ENCODE measurements at places on chromosomes 3 and 15.

DNA sequence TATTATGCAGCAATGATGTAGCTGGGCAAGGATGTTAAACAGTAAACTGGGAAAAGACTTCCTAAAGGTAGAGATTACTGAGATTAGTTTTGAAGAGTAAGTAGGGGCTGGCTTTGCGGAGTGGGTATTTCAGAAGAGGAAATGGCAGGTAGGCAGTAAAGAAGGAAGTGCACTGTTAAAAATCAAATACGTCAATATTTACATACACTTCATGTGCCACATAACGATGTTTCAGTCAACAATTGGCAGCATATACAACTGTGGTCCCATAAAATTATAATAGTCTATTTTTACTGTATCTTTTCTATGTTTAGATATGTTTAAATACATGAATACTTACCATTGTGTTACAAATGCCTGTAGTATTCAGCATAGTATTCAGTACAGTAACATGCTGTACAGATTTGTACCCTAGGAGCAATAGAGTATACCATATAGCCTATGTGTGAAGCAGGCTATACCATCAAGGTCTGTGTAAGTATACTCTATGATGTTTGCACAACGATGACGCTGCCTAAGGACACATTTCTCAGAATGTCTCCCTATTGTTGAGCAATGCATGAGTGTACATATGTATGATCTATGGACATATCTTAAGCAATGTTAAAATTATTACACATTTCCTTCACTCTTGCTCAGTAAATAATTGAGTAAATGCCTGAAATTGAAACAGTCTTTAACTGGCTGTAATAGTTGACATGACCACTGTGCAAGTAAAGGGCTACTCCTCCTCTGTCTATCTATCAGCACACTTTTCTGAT lies 196.7 kb downstream of the ISL2 start:
- peak; percentile 4 for DNase-seq

- peak; percentile 77 for DNase-seq
Observed at GRCh38 chr3:42014921-42015533, 53.1 kb upstream of the ULK4 start.

- DNase-seq = no peak
Observed at GRCh38 chr3:172378439-172378838, 69.8 kb downstream of the GHSR start.

GRCh38 chr3:46539443-46540005 lies 26.6 kb downstream of the LRRC2 start:
- DNase-seq = no peak

DNA sequence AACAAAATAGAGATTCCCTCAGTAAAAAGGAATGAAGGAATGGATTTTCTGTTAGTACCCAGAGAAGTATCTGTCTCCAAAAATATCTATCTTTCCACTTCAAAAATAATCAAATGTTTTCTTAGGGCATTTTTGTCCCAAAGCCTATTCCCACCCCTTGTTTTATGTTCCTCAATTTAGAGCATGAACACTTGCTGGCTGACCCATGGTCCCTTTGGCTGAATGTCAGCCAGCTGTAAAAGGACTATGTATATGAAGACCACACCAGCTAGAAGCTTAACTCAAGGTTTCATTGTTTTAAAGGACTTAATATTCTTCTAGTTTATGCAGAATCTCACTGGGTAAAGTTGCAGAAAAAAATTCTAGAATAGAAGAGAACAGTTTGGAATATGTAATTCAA lies 931.2 kb downstream of the MCTP2 start:
- DNase-seq = no peak

GRCh38 chr3:42492508-42493080 lies 9.8 kb upstream of the VIPR1 start:
- no peak for DNase-seq

DNA sequence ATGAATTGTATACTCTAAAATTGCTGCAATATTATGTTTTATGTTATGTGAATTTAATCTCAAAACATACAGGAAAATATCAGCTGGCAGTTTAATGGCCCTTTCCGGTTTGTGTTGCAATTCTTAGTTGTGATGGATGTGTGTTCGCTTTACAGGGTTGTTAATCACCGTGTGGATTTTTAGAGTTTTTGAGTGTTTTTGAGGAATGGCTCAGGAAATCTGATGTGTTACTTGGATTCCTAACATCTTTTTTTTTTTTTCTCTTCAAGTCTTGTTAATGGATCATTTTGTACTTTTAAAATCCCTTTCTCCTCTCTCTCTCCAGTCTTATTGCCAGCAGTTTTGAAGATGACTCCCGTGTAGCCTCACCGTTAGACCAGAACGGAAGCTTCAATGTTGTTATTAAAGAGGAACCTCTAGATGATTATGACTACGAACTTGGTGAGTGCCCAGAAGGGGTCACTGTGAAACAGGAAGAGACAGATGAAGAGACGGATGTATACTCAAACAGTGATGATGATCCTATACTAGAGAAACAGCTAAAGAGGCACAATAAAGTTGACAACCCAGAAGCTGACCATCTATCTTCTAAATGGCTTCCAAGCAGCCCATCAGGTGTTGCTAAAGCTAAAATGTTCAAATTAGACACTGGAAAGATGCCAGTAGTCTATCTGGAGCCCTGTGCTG lies 35.7 kb downstream of the MGA start:
- no peak for DNase-seq

GRCh38 chr15:89117790-89118189 lies 29.5 kb downstream of the ABHD2 start:
- DNase-seq = no peak

- no peak for DNase-seq
Observed at GRCh38 chr3:71210257-71211007, 373.1 kb downstream of the FOXP1 start.

DNA sequence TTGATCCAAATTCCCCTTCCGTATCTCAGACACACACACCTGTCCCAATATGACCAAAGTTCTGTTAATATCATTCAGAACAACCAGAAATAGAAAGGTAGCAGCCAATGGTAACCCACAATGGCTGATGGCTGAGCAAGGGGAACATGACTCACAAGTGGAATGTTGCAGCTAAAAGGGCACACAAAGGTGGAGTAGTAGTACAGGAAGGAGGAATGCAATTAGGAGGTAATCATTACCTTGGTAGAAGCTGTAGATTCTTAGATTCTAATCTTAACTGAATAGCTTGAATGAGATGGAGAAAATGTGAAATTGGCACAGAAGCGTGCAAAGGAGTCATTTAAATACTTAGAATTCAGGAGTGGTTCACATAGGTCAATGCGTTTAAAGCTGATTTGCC lies 347.9 kb downstream of the NR2F2 start:
- no peak for DNase-seq

DNA sequence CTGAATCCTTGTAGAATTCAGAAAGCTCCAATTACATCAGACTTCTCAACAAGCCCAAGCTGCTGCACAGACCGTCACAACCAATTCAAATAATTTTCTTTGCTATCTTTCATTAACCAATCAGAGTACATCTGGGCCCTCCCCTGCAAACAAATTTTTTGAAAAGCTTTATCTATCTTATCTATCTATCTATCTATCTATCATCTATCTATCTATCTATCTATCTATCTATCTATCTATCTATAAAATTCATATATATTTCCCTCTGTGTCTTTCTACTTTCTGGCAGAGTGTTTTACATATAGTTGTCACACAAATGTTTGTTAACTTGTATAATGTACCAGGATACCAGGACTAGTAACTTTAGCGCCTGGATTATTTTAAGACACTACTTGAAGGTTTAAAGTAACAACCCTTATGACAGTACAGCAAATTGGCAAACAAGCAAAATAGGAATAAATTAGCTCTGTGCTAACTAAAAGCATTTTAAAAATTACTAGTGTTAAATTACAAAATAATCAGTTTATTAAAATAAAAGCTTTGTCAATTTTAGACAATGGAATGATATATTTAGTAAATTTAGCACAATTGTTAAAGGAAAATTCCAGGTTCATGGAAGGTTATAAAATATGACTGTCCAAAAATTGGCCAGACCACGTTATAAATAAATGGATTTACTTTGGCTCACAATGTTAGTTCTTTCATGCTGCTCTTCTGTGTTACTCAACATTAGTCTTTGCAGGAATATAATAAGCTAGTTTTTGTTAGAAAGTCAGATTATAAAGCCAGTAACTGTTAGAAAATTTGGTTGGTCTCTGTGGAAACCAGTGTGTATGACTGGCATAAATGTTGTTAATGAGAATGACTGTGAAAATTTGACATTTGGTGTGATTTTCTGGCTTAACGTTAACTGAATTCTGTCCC lies 138.6 kb downstream of the SUCNR1 start:
- DNase-seq = no peak

DNA sequence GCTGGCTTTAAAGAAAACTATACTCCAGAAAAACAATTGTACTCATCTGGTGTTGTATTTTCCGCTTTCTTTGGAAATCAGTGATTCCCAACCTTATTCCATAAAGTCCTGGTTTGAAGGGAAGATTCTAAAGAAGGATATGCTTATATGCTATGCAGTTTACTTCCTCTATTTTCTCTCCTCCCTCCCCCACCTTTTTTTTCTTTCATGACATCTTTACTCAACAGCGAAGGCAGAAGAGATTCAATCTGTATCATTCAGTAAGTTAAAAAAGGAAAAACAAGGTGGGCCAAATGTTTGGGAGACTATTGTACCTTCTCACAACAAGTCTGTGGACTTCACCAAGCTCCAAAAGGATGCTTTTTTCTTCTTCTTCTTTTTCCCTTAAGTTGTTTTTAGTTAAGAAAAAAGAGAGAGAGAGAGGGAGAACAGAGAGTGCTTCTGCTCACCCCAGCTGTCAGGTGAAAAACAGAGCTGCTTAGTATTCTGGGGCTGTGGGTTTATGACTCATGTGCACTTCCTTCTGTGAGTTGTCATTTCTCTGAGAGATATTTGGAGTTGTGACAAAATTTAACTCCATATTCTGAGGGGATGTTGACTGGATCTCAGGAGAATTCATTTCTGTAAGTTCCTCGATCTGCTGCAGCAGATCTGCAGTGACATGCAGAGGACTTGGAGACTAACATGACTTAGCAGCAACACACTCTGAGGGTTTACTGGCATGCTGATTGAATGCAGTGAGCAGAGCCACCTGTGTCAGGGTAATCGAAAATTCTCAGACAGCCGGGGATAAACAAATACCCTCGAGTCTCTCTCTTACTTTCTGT lies 70.7 kb downstream of the SSR3 start:
- no peak for DNase-seq

DNA sequence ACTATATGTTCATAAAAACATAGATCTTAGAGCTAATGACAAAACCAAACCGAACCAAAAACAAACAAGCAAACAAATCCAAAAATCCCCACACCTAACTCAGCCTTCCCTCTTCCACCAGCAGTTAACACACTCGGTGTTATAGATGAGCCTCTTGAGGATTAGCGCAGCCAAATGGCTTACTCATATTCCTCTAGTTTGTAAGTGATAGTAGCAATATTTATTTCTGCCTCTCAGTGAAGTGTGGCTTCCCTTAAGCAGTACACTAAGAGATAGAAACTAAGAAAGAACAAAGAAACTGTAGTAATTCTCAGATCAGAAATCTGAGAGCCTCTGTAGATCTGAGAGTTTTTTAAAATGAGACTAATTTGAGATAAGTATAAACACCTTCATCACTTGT lies 2.4 kb upstream of the NCEH1 start:
- DNase-seq = no peak

- no peak for DNase-seq
Observed at GRCh38 chr3:159751146-159751545, 237.5 kb upstream of the IL12A start.

GRCh38 chr3:15659254-15659975 lies 57.9 kb downstream of the BTD start:
- no peak for DNase-seq

DNA sequence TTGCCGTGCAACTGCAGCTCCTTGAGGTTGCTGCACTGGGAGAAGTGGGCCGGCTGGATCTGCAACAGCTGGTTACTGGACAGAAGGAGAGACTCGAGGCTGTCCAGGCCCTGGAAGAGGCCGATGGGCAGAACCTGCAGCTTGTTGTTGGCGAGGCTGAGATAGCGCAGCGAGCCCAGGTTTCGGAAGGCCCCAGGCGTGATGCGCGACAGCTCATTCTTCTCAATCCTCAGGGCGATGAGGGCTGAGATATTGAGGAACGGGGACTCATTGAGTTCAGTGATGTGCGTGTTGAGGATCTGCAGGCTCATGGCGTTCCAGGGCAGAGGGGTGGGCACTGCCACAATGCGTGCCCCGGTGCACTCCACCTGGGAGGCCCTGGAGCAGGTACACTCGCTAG lies 9.0 kb downstream of the LRRC15 start:
- no peak for DNase-seq

- no peak for DNase-seq
Observed at GRCh38 chr3:146160964-146161662, at the start of gene PLOD2. Gene PLOD2, minus strand, starts transcription at chr3:146161184. Its CDS starts 195 bp downstream, at chr3:146160989.

DNA sequence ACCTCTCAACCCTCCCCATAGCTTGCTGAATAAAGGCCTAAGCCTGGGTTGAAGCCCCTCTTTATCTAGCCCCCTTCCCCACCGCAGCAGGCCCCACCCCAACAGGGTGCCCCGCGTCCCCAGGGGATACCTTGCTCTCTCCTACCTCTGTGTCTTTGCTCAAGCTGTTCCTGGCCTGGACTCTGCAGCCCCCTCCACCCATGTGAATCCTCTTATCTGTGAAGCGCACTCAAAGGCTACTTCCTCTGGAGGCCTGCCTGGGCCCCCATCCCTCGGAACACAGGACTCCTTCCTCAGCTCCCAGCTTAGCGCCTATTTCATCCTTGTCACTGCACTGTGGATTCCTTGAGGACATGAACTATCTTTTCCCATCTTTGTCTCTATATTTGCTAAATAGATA lies 61.4 kb upstream of the HERC1 start:
- no peak for DNase-seq

Measured in NCI-H1092 treated with DMSO at 0.1 percent for 48 hours (cell line).